ENCODE measurements at places on chromosomes 12 and 14.

DNA sequence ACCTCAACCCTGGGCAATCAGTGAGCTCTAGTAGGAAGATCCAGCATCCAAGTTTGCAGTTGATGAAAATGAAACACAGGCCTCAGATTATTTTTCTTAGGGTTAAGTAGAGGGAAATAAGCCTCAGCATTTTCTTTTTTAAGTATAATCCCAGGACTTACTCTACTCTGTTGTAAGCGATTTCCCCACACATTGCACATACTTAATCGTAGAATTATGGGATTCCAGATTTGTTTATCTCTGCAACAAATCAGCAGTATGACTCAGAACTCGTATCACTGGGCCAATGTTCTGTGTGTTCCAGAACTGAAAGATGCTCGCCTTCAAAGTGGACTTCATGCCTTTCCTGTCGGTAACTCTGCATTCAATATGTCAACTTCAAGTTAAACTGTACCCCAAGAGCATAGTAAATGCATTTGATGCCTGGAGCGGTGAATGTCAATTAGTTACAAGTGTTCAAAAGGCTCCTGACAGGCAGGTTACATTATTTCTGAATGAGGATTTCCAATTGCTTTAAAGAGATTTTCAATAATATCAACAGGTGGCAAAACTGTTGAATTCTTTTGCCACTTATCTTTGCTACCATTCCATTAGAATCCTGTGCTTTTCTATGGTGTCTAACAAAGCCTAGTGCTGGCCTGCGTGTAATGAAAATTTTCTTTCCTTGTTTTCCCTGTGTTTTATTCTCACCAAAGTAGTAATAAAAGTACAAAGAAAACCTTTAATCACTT is 323.8 kb upstream of the SYT1 start:
- no peak for DNase-seq

DNA sequence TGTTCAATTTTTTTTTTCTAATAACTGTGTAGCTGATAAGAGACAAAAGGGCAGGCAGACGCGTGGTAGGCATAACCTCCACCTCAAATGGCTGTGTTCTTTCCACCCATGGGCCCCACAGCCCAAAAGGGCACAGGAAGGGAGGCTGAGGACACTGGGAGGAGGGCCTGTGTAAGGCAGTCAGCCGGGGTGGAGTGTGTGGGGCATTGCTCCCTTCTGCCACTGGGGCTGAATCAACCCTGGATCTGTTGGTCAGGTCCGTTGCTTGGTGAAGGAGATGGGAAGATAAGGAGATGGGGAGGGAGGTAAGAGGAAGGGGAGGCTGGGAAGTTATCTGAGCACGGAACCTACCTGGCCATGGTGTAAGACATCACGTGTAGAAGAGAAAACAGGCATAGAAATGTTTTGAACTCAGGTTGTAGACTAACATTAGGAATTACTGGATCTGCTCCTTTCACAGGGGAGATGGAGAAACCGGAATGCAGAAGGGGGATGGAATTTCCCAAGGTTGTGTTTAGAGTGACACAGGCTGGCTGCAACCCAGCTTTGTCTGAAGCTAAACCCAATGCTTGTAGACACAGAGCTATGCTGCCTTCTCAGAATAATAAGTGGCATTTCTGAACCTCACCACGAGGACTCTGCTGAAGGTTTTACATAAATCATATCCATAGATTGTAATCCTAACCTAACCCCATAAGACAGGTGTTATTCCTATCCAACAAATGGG is 138.5 kb upstream of the NOS1 start:
- DNase-seq: no peak

- no peak for DNase-seq
These were observed 109.5 kb downstream of the DIP2B start for GRCh38 chr12:50614167-50614759.

DNA sequence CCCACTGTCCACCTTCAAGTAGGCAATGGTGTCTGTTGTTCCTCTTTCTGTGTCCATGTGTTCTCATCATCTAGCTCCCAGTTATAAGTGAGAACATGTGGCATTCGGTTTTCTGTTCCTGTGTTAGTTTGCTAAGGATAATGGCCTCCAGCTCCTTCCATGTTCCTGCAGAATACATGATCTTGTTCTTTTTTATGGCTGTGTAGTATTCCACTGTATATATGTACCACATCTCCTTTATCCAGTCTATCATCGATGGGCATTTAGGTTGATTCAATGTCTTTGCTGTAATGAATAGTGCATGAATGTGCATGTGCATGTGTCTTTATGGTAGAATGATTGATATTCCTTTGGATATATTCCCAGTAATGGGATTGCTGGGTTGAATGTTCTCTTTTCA is 123.3 kb upstream of the LHX5 start:
- DNase-seq: no peak

DNA sequence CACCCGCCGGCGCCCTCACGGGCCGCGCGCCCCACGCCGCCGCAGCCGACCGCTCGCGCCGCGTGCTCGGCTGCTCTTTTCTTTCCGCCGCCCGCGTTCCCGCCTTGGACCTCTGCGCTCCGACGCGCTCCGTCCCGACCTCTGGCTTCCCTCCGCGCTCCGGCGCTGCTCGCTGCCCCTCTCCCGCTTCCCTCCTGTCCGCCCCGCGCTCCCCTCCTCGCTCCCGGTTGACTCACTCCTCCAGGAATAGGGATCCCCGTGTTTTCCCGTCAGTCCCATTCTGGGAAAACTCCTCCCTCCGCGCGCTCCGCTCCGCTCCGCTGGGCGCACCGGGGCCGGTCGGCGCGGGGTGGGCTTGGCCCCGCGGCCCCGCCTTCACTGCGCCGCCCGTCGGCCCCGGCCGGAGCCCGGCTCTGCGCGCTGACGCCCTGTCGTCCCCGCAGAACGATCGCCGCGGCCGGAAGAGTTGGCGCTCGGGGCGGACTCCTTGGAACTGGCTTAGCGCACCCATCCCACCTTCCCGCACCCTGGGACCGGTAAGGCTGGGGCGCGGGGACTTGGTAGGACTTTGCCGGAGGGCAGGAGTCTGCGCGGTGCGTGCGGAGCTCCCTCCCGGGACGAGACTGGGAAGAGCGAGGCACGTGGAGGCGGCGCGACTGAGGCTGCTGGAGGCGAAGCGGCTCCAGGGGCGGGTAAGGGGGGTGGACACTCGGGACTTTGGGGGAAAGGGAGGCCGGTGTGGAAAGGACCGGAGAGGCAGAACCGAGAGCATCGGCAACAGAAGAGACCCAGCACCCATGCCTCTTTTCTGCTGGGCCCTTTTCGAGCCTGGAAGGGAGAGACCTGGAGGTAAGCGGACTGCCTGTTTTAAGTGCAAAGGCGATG is 550 bp downstream of the TEAD4 start:
- no peak for DNase-seq

GRCh38 chr12:53101931-53102781 is 1.1 kb upstream of the SOAT2 start:
- no peak for DNase-seq

Measured in CD4-positive, alpha-beta T cell treated with Interleukin-21 for 1 hour (primary cell).